ENCODE measurements at places on chromosomes 12 and 14. TPM values are rescaled to one million over a fixed set of nuclear protein-coding genes. Genes with fewer than 3 reads are reported as not detected.

SLCO1A2 gene
- total RNA-seq = not detected

MYBPC1 gene
- not detected for total RNA-seq

GPR137C gene
- 0.56 TPM for total RNA-seq

CIDEB gene
- total RNA-seq = 1.1 TPM

RPS26 gene
- 63.3 TPM for total RNA-seq

RFC5 gene
- 16.4 TPM for total RNA-seq

CLECL1 gene
- total RNA-seq = not detected

TOGARAM1 gene
- 14.9 TPM for total RNA-seq

SLC35E3 gene
- total RNA-seq = 9.8 TPM

BCAT1 gene
- total RNA-seq = 138 TPM

HOXC13 gene
- not detected for total RNA-seq

NR2C1 gene
- 18.4 TPM for total RNA-seq

IQSEC3 gene
- under 0.01 TPM for total RNA-seq
